ENCODE measurements at places on chromosomes 1 and 21.

DNA sequence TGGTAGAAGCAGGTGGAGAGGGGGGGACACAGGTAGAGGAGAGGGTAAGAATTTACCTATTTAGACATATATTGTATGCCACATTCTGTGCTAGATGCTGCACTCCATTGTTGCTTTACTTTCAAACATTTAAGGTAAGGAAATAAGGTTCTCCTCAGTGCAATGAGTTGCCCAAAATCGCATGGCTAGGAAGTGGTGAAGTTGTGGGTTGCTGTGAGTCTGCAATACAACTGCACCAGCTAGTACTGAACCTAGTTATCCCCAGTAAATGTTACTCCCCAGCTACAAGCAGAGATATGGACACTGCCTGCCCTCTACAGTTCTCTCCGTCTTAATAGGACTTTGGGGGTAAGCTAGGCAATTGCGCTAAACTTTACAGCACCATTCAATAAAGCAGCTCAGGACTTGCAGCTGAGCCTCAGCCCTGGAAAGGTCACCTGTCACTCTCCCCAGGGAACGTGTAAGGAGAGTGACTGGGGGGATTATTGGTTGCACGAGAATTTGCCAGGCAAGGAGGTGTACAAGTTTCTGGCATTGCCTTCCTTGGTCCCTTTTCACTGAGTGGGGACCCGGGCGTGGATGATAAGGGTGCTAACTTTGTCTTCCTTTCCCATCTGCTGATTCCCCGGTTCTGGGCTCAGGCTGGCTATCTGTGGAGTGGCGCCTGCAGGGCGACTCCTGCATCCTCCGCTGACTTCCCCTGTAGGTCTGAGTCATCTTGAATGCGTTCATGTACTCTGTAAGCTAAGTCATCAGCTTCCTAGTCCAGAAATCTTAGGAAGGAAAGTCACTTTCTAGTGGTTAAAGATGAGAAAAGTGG lies 71.3 kb upstream of the CNTN2 start:
- no peak for DNase-seq

- no peak for DNase-seq
These were observed at the start of gene PRDX6 for GRCh38 chr1:173477286-173478093. Gene PRDX6 (plus strand): TSS chr1:173477335. CDS start chr1:173477398, 63 bp downstream.

GRCh38 chr1:29732453-29732852 lies 496.1 kb downstream of the PTPRU start:
- no peak for DNase-seq

GRCh38 chr1:154607106-154607608 lies 829 bp downstream of the ADAR start:
- DNase-seq, result no peak

DNA sequence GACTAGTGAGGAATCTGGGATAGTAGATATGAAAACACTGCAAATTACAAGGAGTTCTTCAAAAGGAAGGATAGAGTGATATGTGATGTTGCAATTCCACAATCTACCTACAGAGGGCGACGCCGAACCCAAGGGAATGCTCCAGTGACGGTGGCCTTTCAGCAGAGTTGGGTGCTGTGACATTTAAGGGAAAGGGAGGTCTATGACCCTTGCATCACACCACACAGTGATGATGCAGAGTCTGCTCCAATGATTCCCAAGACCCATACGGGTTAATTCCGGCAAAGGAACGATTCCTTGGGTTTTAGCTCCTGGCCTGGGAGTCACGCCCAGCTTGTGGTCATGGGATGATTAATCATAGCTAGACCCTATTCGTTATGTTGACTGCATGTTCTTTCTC lies 123.0 kb upstream of the IGSF21 start:
- no peak for DNase-seq

GRCh38 chr1:247487057-247487456 lies 29.2 kb upstream of the OR2B11 start:
- no peak for DNase-seq

GRCh38 chr1:39757501-39757900 lies 13.6 kb downstream of the OXCT2 start:
- DNase-seq, result no peak

GRCh38 chr1:206005778-206006180 lies 2.6 kb upstream of the RAB7B start:
- no peak for DNase-seq

DNA sequence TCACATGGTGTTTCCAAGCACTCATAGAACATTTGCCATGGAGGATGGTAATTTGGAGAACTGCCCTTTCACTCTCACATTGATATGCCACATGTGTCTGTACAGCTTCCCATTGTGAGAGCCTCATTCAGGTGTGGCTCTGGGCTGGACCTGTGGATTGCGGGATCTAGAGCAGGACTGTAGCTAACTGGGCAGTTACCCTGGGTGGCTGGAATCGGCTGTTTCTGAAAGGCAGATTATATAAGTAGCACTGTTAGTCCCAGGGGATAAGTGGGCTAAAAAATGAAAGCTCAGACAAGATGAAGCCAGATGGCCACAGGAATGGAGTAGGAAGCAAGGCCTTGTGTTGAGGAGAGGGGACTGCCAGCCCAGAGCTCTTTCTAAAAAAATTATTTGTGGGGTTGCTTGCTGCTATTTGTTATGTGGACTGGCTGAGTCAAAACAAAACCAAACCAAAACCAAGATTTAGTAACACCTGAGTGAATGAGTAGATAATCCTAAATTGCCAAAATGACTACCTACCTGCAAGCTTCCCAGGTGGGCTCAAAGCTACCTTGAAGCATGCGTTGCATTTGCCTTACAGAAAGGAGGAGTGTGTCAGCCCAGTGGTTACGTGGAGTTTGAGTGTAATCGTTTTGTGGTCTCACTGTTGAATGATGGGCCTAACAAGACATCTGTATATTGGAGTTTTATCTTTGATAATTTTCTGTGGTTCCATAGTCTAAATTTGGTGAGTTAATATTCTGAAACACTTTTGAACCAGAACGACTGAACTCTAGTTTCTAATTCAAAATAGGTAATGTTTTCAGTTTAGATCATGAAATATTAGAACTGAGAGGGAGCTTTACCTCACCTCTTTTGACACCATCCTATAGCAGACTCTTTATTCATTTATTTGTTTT lies 58.0 kb downstream of the SDCCAG8 start:
- no peak for DNase-seq

DNA sequence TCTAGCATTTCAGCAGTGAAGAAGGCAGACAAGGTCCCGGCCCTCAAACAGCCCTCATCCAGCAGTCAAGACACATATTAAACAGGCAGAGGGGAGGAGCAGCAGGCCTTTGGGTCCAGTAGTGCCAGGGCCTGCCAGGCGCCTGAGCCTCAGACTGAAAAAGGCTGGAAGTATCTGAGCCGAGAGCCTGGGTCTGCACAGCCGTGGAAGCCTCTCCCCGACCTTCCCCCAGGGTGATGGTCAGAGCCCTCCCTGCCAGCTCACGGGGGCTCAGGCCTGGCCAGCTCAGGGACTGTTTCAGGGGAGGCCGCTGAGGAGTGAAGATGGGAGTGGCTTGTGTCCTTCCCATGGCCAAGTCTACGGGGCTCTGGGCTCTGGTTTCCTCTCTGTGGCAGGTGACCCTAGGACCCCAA lies 565.2 kb downstream of the PTPRU start:
- no peak for DNase-seq

- no peak for DNase-seq
These were observed 444.7 kb downstream of the ADGRL2 start for GRCh38 chr1:82245345-82246014.

DNA sequence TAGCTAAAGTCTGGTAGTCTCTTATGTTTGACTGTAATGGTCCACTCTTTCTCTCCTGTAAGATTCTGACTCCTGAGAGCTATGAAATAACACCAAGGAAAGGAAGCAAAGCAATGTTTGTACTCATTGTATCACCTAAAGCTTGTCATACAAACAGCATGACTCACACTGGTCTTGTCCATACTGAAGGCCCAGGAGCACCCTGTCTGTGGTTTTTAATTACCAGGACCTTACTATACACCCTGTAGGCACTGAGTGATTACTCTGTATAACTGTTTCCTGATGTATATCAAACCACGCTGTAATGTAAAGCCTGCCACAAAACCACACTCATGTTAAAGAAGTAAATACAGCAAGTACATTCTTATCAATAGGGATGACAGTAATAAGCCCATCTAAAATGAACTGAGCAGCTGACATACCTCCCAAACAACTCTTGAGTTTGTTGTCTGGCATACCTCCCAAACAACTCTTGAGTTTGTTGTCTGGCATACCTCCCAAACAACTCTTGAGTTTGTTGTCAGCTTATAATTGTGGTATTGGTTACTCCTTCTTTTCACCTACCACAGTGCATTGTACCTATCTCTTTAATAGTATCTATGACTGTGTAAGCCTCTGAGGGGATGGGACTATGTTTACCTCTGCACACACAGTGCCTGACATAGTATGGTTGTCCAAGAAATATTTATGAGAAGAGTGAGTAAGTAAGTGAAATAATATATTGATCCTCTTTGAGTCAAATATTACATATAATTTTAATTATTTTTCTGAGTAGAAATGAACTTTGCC lies 11.6 kb upstream of the TNFSF18 start:
- DNase-seq, result no peak

DNA sequence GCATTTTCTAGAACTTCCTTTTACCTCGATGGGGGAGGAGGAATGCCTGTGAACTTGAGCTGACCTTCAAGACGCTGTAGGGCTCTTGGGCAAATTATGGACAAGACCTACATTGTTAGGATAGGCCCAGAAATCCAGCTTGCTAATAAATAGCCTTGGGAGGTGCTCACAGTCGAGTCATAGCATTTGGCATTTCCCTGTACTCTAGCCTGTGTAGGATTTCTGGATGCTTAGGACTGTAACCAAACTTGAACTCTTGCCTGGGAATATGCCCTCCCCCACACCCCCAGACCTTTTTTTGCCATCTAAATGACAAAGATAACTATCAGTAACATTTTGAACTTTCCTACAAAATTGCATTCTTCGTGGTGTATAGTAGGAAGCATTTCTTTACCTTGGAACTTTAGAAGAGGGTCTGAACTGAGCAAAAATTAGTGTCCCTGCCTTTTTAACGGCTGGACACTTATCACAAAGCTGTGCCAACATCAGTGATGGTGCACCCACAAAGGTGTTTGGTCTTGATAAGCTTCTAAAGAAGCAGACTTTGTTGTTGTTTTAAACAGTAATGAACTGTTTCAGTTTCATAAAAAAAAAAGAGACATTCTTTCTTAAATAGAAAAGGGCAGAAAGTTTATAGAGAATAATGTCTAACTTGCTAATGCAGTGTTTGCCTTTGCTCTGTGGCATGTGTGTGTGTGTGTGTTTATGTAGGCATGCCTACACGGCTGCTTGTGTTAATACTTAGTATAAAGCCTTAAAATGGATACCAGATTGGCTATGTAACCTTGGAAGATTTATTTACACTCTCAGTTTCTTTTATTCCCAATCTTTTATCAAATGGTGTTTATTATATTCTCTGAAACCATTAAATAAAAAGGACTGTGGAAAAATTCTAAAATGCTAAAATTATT lies 88.2 kb downstream of the NFIA start:
- DNase-seq, result no peak

DNA sequence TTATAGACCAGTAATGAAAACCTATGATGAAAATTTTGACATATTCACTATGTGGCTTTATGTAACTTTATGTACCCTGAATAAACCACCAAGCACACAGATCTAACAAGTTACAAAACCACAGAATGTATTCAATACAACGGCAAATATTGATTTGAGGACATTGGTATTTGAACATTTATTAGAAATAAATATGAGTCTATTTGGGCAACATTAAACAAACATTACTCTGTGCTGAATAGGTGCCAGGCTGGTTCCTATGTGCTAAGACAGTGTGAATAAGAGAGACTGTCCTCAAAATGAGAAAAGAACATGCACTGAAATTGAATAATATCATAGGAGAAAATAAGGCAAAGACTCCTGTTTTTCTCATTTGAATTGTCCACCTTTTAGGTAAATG lies 1341.2 kb downstream of the PLA2G4A start:
- no peak for DNase-seq

GRCh38 chr1:232629250-232630046 lies 485 bp downstream of the SIPA1L2 start:
- no peak for DNase-seq

DNA sequence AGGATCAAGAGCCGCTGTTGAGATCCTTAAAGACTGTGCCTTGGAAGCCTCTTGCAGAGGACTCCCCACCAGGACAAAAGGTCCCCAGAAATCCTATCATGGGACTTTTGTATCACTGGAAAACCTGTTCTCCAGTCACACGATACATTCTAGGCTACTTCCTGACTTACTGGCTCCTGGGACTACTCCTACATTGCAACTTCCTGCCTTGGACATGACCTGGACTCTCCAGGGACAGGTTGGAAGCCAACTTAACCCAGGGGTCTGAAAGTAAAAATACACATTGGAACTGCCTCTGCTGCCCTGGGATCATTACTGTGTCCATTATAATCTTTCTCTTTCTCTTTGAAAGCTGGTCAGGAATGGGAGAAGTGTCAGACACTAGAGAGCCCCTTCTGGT lies 9.9 kb downstream of the PIGV start:
- DNase-seq, result no peak

GRCh38 chr1:148010527-148010926 lies 82.3 kb downstream of the GPR89B start:
- DNase-seq, result no peak

- no peak for DNase-seq
These were observed 15.8 kb downstream of the RCSD1 start for GRCh38 chr1:167645625-167646414.

DNA sequence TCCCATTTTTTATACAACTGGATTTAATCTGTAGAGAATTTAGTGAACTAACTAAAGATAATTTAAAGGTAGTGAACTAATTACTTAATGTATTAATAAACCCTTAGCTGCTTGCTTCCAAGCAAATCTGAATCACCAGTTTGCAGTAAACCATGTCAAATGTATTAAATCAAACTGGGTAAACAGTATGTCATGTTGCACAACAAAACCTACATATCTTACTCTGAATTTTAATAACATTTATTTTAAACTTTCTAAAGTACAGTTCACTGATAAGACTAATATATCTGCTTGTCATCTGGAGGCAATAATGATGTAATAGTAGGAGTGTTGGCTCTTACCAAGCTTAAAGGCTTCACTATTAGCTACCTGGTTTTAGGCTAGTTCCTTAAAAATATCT lies 52.5 kb upstream of the SCYL3 start:
- no peak for DNase-seq

DNA sequence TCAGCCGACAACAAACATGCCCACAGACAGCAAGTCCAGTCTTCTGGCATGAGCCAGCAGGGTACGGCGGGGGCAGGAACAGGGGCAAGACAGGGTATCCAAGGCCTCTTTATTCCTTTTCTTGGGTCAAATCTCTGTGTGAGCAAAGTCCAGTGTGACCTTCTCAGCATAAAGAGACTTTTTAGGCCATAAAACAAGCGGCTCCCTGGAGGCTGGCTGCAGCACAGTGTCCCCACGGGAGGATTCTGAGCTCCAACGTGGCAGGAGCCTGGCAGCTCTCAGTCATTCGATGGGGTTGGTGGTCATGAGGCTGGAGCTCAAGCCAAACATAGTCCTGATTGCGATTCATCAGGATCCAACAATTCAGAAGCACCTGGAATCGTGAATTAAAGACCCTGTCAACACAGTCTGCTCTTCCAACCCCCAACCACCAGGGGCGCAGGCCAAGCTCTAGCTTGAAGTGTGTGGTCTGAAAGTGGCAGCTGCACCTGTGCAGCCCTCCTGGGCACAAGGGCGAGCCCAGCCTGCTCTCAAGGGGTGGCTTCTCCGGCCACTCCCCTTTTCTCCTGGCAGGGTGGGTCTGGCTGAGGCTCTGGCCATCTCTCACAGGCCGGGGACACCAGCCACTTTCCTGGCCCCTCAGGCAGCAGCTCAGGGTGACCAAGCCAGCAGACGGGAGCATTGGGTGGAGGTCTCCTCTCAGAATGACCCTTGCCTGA lies 62.1 kb downstream of the SLC66A1 start:
- no peak for DNase-seq

Measured in stimulated activated CD4-positive, alpha-beta T cell treated with anti-CD3 and anti-CD28 coated beads, Interleukin-1b, Interleukin-23, amount 100 ng/mL, for 1 hour (primary cell).